Osteoblast (primary cell): ENCODE measurements at places on chromosomes 13 and 19. TPM values are rescaled to one million over a fixed set of nuclear protein-coding genes. Genes with fewer than 3 reads are reported as not detected.

GRCh38 chr19:19438366-19439175 lies 33.1 kb downstream of the GATAD2A start:
- no peak for DNase-seq

- DNase-seq: no peak
Measured at GRCh38 chr13:33642374-33643065, 175.4 kb upstream of the RFC3 start.

GRCh38 chr13:79037197-79037596 lies 368.9 kb downstream of the RBM26 start:
- no peak for DNase-seq

DNA sequence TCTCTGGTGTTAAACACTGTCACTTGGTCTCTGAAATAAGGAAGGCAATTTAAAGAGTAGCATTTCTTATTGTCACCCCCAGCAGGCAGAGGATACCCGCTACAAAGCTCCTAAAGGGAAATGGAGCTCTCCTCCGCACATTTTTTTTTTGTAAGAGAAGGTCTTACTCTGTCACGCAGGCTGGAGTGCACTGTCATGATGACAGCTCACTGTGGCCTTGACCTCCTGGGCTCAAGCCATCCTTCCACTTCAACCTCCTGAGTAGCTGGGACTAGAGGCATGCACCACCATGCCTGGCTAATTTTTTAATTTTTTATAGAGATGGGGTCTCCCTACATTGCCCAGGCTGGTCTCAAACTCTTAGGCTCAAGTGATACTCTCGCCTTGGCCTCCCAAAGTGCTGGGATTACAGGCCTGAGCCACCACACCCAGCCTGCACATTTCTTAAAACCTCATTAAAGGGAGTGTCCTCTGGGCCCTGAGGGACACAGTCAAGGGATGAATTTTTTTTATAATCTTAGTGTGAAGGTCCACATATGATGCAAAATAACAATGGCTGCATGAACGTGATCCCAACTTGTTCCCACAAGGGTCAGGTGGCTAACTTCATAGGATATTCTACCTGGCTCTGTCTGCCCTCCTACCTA lies 32.1 kb downstream of the SLC25A30 start:
- no peak for DNase-seq

Gene ZNF844
- 10.0 and 10.9 TPM in 2 replicates for total RNA-seq

GRCh38 chr13:102021777-102022176 lies 380.1 kb downstream of the FGF14 start:
- DNase-seq: no peak

Gene STOML3
- total RNA-seq: not detected in 2 replicates

GRCh38 chr19:31988256-31988655 lies 357.2 kb upstream of the ZNF507 start:
- no peak for DNase-seq
